Adrenal gland (tissue), 19 donors: ENCODE measurements at places on chromosomes 3 and 15. TPM values are rescaled to one million over a fixed set of nuclear protein-coding genes. Genes with fewer than 3 reads are reported as not detected.

Gene FBXO40
- polyA plus RNA-seq = under 0.01 TPM

Gene ERICH6
- polyA plus RNA-seq = not detected

Gene ZNF774
- 1.8 TPM for polyA plus RNA-seq

Gene PP2D1
- not detected for polyA plus RNA-seq

Gene GOLGA8S
- polyA plus RNA-seq = 0.10 TPM

Gene MYL3
- polyA plus RNA-seq = 1.7 TPM

Gene REC114
- 0.40 TPM for polyA plus RNA-seq

Gene TMEM266
- 6.4 TPM for polyA plus RNA-seq

Gene EPHA3
- 0.47 TPM for polyA plus RNA-seq

Gene SLC26A6
- 23.5 TPM for polyA plus RNA-seq
